Amniotic stem cell (primary cell): ENCODE measurements at places on chromosomes 12 and 14.

- no peak for DNase-seq
Observed at GRCh38 chr12:27332407-27332713, 276 bp upstream of the BMAL2 start.

- no peak for DNase-seq
Observed at GRCh38 chr14:83163016-83163415, 1629.4 kb upstream of the SEL1L start.

DNA sequence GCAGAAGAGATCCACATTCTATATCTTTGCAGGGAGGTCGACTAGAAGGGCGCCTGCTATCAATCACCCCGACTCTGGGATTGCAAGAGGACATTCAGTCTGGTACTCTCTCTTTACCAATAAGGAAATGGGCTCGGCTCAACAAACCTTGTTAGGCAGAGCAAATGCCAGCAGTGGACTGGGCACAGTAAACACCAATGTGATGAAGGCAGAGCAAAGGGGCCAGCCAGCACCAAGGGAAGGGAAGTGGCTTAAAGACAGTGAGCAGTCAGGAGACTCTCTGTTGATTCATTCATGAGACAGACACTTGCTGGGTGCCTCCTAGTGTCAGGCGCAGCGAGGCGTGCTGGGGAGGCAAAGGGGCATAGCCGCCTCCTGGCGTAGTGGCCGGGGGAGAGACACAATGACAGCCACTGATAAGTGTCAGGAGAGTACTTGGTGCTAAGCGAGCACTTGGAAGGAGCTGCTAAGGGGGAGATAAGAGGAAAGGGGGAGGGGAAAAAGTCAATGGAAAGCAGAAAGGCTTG is 34.1 kb downstream of the TMCC3 start:
- DNase-seq: no peak

DNA sequence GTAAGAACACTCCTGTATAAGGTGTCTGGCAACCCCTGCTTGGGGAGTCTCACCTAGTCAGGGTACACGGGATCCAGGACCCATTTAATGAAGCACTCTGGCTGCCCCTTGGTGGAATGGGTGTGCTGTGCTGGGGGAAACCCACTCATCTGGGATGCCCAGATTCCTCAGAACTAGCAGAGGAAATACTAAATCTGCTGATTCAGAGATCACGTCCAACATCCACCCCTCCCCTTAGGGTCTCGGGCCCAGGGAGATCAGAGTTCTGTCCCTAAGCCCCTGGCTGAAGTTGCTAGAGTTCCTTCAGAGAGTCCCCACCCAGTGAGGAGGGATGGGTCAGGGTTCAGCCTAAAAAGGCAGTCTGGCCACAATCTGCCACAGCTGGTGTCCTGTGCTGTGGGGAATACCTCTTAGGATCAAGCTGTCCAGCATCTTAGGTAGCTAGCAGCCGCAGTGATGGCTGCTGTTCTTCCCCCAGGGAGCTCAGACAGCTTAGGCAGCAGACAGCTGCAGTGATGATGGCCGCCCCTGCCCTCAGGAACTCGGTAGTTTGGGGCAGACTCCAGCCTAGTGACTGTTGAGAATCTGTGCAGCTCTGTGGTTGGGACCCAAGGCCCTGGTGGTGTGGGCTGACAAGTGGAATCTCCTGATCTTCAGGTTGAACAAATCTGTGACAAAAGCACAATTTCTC is 74.8 kb downstream of the IFNG-AS1 start:
- no peak for DNase-seq
